PC-3 (cell line): ENCODE measurements at places on chromosomes 2 and 18. TPM values are rescaled to one million over a fixed set of nuclear protein-coding genes. Genes with fewer than 3 reads are reported as not detected.

Gene PGAP1
- 3.5 and 4.5 TPM in 2 replicates for total RNA-seq

GRCh38 chr2:119751706-119752105, 8.0 kb upstream of the PTPN4 start:
- H3K27me3 ChIP-seq = no peaks in the 10 kb centered on the region
- no peak overlapping the region for H3K4me3 ChIP-seq
- H3K36me3 ChIP-seq = no peaks in the 10 kb centered on the region
- peaks cover 56% of the 10 kb centered on the region for H3K4me1 ChIP-seq
- DNase-seq = peak; percentile 44

Gene TGIF1
- 101 and 114 TPM in 2 replicates for total RNA-seq

DNA sequence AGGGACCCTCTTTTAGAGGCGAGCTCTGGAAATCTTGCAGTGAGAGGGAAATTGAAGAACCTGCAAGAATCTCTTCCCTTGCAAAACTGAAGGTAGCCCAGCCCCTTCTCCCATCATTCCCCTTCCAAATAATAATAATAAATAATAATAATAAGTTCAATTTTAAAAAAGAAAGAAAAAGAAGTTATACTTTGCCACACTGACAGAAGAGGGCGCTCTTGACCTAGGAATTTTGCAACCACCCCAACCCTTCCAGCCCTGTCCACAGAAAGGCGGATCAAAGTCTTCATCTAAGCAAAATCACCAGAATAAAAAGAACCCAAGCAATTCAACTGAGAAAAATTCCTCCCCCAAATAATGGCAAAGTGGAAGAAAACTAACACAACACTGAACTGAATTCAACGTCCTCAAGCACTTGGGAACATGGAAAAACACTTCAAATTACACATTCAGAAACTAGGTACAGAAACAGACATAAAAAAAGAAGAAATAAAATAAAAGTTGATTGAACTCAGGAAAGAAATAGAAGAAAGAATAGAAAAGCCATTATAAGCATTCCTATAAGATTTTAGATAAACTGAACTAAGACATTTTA, 98.9 kb upstream of the GLS start:
- no peak overlapping the region for H3K27ac ChIP-seq
- H3K27me3 ChIP-seq = no peaks in the 10 kb centered on the region
- no peaks in the 10 kb centered on the region for H3K36me3 ChIP-seq
- peaks cover 13% of the 10 kb centered on the region for H3K4me1 ChIP-seq
- H3K4me3 ChIP-seq = no peak overlapping the region

Gene DPYSL5
- not detected in 2 replicates for total RNA-seq

Gene CENPA
- total RNA-seq = 40.8 and 42.4 TPM in 2 replicates

DNA sequence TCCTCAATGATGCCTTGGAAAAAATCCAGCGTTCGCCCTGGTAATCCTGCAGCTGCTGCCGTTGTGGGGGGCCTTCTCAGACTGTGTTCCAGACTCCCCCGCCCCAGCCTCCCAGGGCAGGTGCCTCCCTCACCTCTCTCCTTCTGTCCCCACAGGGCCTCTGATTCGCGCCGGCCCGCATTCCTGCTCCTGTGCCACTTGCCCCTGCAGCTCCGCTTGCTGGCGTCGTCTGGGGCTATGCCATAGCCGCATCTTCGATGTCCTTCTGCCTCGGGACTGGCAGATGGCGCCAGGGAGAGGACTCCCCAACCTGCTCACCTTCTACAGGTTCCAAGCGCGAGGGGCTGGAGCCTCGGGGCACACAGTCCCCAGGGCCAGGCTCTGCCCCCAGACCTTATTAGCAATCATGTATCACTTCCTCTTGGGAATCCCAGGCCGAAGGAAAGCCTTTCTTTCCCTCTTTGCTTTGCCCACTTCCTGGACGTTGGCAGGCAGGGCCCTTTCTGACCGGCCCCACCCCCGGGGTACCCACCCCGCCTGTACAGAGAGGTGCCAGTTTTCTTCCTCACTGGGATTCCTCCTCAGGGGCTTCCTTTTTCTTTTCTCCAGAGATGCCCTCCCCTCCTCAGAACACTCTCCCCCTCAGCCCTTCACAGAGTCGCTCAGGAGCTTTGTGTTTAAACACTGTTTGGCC, 4.4 kb downstream of the SPATA3 start:
- H3K27ac ChIP-seq = no peak overlapping the region
- peak; percentile 23 for DNase-seq
- H3K27me3 ChIP-seq = peaks cover 7% of the 10 kb centered on the region; the same call in 1 of the 2 replicates
- no peaks in the 10 kb centered on the region for H3K4me1 ChIP-seq
- no peaks in the 10 kb centered on the region for H3K36me3 ChIP-seq
- H3K4me3 ChIP-seq = no peak overlapping the region

DNA sequence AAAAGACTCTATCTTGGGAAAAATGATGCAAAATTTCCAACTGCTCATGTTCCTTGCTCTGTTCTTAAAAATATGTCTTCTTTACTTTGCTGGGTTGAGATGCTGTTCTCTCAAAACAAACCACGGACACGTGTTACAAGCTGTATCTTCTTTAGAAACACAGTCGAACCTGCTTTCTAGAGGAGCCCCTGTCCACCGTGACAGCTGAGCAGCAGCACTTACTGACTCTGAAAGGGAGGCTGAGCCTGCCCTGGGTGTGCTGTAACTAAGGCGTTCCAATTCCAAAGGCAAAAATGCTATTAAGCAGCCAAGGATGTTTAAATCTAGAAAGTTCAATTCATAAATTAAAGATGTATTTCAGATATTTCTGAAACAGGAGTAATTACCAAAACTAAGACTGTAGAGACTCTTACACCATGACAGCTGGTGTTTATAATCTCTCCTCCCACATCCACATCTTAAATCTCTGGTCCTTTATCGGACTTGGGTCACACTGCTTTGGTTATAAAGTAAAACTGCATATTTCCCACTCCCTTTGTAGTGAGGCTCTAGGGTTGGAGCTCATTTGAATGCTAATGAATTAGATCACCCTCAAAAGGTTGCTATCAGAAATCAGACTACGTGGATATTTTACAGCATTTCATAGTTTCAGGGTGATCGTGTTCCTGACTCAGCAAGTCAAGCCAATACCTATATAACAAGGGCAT, 281.2 kb upstream of the LYPD1 start:
- no peak overlapping the region for H3K4me3 ChIP-seq
- H3K4me1 ChIP-seq = no peaks in the 10 kb centered on the region
- no peak overlapping the region for H3K27ac ChIP-seq
- no peaks in the 10 kb centered on the region for H3K27me3 ChIP-seq

GRCh38 chr2:165499131-165499530, 29.6 kb downstream of the CSRNP3 start:
- no peaks in the 10 kb centered on the region for H3K4me1 ChIP-seq
- H3K4me3 ChIP-seq = no peak overlapping the region
- H3K27ac ChIP-seq = no peak overlapping the region
- H3K36me3 ChIP-seq = no peaks in the 10 kb centered on the region
- no peak for DNase-seq
- H3K27me3 ChIP-seq = no peaks in the 10 kb centered on the region

GRCh38 chr18:13463526-13464210, 245.1 kb downstream of the LDLRAD4 start:
- H3K27ac ChIP-seq = no peak overlapping the region
- H3K36me3 ChIP-seq = no peaks in the 10 kb centered on the region
- no peaks in the 10 kb centered on the region for H3K4me1 ChIP-seq
- H3K27me3 ChIP-seq = peaks cover 71% of the 10 kb centered on the region
- H3K4me3 ChIP-seq = no peak overlapping the region

DNA sequence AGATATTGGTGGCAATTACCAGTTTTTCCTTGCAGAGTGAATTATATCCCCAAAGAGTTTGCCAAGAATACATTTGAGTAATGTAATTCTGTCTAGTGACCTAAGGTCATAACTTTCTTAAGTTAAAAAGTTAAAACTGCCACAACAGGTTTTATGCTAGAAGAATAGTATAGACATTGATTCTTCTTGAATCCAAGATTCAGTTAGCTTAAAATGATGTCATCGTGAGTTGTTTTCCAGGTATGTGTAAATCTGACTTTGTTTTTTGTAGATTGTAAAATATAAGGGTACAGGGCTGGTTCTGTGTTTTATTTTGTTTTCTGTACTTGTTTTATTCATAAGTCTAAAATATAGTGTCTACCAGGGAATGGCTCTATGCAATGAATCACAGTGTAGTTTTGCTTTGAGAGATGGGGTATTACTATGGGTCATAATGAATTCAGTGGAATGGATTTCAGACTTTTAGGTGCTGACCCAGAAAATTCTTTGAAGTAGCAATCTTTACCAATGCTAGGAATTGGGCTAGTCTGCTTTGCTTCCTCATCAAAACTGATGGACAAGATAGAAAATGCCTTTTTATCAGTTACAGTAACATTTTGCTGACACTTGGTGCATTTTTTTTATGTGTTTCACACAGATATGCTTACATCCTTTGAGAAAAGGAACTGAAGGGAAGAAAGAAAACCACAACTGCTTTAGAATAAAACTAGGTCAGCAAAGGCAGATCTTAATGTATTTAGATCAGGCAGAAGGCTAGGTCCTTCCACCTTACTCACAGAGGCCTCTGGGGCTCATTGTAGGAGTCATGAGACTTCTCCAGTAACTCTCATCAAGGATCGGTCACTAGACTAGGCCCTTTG, 20.8 kb upstream of the MGAT5 start:
- H3K27ac ChIP-seq = peak overlapping the region; percentile 56
- H3K36me3 ChIP-seq = peaks cover 4% of the 10 kb centered on the region; the same call in 1 of the 2 replicates
- peaks cover 34% of the 10 kb centered on the region for H3K4me1 ChIP-seq
- H3K27me3 ChIP-seq = no peaks in the 10 kb centered on the region

Gene ZAP70
- total RNA-seq = not detected in 2 replicates

Gene DAW1
- 1.0 and 1.5 TPM in 2 replicates for total RNA-seq

DNA sequence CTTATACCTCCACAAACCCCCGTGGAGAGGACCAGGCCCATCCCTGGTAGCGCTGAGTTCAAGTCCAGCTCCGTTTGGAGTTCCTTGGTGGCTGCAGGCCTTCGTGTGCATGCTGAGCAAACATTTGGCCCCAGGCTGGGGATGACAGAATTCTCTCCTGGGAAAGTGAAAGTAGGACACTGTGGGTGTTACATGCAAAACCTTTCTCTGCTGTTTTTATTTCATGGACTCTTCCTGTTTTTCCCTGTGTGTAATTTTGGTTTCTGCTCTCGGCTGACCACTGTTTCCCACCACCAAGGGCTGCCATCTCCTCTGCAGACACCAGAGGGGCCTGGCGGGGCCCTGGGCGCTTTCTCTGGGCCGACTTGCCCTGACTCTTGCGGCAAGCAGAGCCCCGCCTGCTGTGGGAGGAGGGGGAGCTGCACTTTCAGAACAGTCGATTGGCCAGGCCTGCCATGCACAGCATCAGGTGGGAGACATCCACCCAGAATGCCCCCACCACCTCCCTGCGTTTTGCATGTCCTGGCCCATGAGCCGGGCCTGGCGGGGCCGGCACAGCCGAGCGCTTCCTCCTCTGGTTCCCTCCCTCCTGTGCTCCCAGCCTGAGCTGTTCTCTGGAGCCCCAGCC, 102.4 kb downstream of the CABLES1 start:
- DNase-seq = no peak
- no peak overlapping the region for H3K4me3 ChIP-seq
- H3K36me3 ChIP-seq = no peaks in the 10 kb centered on the region

- H3K4me1 ChIP-seq = peaks cover 27% of the 10 kb centered on the region
- no peak overlapping the region for H3K4me3 ChIP-seq
- DNase-seq = peak; percentile 64
- H3K27me3 ChIP-seq = no peaks in the 10 kb centered on the region
These were observed 18.0 kb downstream of the ARID5A start for GRCh38 chr2:96554293-96555145.

DNA sequence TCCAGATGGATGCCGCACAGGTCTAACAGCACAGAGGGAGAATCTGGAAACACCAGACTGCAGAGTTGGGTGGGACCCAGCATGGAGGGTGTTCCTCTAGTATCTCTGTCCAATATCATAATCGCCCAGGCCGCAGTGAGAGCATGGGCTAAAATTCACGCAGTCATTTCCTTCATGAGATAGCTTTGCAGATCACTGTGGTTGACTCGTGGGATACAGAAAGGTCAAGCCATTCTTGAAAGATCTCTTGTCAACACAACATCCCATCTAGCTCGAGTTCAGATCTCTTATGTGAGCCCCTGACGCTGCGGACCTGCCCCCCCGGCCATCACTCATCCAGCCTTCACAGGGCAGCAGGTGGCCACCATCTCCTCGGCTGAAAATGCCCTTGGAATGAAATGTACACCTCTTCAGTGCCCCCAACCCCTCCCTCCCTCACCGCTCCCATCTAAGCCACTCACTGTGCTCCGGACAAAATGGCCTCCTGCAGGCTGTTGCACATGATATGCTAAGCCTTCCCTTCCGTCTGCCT, 45.9 kb downstream of the FOSL2 start:
- H3K4me3 ChIP-seq = no peak overlapping the region
- no peak for DNase-seq
- H3K27ac ChIP-seq = no peak overlapping the region
- H3K4me1 ChIP-seq = peaks cover 24% of the 10 kb centered on the region
- H3K27me3 ChIP-seq = no peaks in the 10 kb centered on the region

Gene UBXN4
- total RNA-seq = 38.3 and 42.0 TPM in 2 replicates

DNA sequence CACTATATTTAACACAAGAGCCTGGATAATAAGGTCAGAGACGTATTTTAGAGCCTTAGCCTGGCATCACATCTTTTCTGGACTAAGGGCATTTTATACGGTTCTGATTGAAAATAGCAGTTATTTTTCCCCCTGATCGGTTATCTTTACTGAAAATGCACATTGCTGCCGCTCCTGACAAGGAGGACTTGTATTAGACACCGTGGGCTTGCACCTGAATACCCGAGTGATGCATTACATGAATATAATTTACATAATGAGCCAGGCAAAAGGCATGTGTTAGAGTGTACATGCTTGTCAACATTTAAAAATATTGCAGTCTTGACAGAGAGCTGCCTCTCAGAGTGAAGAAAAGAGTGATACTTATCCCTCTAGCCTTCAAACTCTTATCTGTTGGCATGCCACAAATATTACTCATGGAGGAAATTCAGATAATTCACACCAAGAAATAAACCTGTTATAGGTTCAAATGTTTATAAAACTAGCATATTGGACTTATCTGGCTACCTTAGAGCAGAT, 470.5 kb upstream of the ETAA1 start:
- no peaks in the 10 kb centered on the region for H3K27me3 ChIP-seq
- no peak for DNase-seq
- peaks cover 19% of the 10 kb centered on the region for H3K4me1 ChIP-seq
- H3K27ac ChIP-seq = no peak overlapping the region
- no peaks in the 10 kb centered on the region for H3K36me3 ChIP-seq

Gene OTOF
- total RNA-seq = not detected in 2 replicates

- H3K27me3 ChIP-seq = no peaks in the 10 kb centered on the region
- no peaks in the 10 kb centered on the region for H3K36me3 ChIP-seq
- H3K4me3 ChIP-seq = no peak overlapping the region
- no peak for DNase-seq
- no peaks in the 10 kb centered on the region for H3K4me1 ChIP-seq
- H3K27ac ChIP-seq = no peak overlapping the region
These were observed 140.3 kb upstream of the RAB12 start for GRCh38 chr18:8468921-8469335.

Gene MYO3B
- total RNA-seq = 0.46 and 1.1 TPM in 2 replicates
